ENCODE measurements at places on chromosomes 4 and X.
A peak's percentile ranks its signal among the peaks of the same experiment; 100 is the strongest.

- no peak for DNase-seq
Observed at GRCh38 chrX:12441381-12442128, 303.3 kb downstream of the FRMPD4 start.

DNA sequence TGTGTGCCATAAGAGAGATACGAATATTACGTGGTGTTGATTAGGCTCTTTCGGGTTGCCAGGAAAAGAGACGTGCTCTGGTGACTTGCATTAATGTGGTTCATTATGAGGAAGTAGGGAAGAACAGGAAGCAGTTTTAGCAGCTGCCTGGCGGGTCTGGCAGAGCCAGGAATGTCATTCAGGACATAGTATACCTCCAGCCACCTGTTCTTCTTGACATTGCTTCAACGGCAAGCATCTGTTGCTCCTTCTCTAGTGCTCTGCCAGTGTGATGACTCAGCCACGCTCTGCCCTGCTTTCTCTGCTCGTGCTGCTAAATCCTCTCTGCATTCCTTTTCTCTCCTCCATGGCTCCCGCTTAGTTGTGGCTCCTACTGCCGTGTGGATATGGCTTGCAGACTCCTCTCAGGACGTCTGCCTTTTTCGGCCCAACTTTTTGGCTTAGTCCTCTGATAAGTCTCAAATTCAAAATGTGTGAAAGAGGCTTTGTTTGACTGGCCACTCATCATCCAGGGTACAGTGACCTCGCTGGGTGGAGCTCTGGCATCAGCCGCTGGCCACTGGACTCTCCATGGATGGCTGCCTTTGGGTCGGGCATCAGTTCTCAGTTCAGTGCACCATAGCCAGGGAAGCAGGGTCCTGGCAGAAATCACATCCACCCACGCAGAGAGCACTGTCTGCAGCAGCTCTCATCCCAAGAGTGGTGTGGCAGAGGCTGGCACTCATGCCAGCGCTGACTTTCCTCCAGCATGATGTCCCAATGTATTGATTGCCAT is 89.3 kb upstream of the KLF3 start:
- no peak for DNase-seq

DNA sequence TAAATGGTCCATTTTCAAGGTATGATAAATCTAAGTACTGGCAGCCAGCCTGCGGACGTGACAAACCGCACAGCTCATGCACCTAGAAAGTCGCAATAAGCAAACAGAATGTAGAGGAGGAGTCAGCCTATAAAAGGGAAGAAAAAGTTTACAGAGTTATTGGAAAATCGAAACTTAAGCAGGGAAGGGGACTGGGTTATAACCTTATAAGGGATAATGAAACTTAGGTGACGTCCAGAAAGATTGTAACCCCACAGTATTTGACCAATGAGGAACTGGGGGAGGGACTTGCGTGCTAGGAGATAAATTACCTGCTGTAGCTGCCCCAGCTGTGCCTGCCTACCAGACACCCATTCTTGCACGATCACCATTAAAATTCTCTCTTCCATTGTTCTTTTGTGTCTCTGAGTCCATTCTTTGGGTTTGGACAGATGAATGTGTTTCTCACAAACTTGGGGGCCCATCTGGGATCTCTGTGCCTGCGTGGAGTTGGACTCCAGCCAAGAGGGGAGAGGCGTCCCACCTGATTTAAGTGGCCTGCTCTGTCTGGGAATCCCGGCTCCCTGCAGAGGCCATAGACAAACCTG is 61.0 kb downstream of the ZCCHC12 start:
- no peak for DNase-seq

DNA sequence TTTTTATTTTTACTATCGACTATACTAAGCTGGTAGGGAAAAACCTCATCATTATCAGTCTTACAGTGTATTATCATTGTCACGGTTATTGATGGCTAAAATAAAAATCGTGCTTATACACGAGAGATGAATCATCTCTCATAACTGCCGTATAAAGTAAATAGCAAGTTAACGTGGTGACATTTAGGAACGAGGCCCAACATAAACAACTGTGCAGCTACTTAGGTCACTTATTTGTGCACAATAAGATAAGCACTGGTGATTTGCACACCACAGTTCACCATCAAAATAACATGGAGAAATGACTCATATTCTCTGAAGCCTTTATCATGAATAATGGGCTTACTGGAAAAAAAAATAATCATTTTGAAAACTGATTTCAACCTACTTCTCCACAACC is 482.0 kb upstream of the TENM3 start:
- no peak for DNase-seq

GRCh38 chr4:73735231-73735630 is 5.1 kb upstream of the CXCL8 start:
- no peak for DNase-seq

DNA sequence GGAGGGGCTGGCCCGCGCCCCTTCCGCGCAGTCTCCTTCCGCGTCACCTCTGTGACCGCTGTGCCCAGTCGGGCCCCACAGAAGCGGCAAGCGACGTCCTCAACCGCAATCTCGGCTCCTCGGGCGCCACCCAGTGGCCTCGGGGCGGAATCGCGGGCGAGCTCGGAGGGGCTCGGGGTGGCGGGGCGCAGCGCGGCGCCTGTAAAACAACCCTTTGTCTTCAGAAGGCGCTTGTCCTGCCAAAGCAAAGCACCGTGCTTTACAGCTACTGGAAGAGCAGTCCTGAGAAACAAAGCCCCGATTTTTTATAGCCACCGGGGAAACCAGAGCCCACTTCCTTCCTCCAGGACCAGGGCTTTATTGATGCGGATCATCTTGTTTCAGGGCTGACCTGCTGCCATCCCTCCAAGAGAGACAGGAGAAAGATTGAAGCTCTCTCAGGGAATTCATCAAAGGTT is 37.3 kb upstream of the CDKN2AIP start:
- peak; percentile 81 for DNase-seq

- DNase-seq, result no peak
Observed at GRCh38 chr4:36269101-36269500, 12.3 kb upstream of the DTHD1 start.

- no peak for DNase-seq
Observed at GRCh38 chr4:144754562-144755410, 108.8 kb downstream of the HHIP start.

DNA sequence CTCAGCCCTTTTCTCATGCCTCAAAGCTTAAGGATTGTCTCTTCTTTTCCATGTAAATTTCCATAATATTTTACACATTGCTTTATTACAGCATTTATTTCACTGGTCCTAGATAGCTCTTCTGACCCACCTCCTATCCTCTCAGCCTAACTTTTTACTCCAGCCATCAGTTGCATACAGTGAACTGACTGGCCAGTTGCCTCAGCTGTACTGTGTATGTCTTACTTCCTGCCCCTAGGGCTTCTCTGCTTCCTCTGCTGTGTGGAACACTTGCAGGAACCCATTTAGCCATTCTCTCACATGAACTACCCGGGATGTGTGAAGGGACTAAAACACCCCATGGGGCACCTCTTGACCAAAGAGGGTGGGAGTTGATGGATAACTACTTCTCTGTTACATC is 18.0 kb downstream of the C4orf33 start:
- no peak for DNase-seq

DNA sequence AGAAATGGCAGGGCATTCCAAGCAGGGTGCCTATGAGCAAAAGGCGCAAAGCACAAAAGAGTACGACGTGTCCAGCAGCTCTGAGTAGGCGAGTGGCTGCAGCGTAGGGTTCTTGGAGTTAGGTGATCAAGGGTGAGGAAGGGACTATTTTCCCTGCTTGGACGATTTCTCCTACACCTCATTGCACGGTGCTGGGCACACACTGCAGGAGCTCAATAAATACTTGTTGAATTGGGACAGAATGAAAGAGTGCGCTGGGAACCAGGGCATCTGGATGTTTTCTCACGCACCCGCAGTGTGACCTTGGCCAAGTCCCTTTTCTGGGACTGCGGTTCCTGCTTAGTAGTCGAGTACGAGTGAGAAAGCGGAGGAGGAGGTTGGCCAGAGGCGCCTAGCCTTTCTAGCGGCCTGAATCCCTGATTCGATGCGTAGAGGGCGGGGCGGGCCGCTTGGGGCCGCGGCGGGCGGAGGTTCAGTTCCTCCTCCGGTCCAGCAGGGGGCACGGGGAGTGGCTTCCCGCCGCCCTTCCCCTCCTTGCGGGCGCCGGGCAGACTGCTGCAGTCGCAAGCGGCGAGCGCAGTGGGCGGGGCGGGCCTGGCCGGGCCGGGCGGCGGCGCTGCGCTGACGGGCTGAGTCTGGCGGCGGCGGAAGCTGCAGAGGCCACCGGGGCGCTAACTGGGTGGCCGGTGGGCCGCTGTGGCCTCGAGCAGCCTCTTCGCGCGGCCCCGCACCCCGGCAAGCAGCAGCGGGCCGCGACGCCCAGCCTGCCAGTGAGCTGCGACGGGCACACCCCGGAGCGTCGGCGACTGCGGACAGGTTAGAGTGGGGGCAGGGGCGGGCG is at the start of gene FAM199X:
TSS of gene FAM199X (plus strand) at position 560 of the 841 bp plus-strand sequence. CDS start 333 bp downstream, outside the sequence.
- DNase-seq, result peak; percentile 80

DNA sequence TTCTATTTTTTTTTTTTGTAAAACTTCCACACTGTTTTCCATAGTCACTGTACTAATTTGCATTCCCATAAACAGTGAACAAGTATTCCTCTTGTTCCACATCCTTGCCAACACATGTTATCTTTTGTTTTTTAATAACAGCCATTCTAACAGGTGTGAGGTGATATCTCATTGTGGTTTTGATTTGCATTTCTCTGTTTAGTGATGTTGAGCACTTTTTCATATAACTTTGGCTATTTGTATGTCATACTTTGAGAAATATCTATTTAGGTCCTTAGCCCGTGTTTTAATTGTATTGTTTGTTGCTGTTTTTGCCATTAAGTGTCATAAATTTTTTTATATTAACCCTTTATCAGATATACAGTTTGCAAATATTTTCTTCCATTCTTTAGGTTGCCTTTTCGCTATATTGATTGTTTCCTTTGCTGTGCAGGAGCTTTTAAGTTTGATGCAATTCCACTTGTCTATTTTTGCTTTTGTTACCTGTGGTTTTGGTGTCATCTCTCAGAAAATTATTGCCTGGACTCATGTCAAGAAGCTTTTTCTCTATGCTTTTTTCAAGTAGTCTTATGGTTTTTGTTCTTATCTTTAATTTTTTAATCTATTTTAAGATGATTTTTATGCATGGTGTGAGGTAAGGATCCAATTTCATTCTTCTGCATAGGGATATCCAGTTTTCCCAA is 27.9 kb upstream of the NDNF start:
- no peak for DNase-seq

DNA sequence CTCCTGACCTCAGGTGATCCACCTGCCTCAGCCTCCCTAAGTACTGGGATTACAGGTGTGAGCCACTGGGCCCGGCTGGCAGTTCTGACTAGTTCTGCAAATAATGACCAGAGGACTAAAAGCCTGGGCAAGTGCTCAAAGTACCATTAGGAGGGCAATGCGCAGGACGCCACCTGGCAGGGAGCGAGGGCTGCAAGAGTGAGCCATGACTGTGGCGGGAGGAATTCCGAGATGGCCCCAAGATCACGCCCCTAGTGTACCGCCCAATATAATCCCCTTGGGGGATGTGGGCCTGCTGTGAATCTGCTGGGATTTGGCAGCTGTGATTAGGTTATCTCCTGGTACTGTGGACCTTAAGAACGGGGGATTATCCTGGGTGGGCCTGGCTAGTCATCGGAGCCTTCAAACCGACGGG is 26.2 kb upstream of the GPR78 start:
- DNase-seq, result no peak

All from stimulated activated CD8-positive, alpha-beta memory T cell treated with anti-CD3 and anti-CD28 coated beads, Interleukin-15, amount 100 ng/mL, for 48 hours (primary cell).